ENCODE measurements at places on chromosomes 11 and 22.
A peak's percentile ranks its signal among the peaks of the same experiment; 100 is the strongest.

DNA sequence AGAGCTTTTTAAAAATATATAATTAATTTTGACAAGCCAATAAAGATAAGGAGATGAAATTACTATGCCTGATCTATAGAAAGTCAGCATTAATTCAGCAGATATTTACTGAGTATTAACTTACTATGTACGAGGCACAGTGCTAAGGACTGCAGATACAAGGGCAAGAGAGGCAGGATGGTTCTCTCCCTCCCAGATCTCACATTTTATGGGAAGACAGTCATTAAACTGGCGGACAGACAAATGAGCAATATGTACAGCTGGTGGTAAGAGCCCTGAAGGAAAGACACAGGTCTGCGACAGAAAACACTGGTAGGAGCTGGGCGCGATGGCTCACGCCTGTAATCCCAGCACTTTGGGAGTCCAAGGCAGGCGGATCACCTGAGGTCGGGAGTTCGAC, 36.8 kb downstream of the MCHR1 start:
- DNase-seq, result no peak
- no peaks in the 10 kb centered on the region for H3K36me3 ChIP-seq
- no peak overlapping the region for H3K27ac ChIP-seq

DNA sequence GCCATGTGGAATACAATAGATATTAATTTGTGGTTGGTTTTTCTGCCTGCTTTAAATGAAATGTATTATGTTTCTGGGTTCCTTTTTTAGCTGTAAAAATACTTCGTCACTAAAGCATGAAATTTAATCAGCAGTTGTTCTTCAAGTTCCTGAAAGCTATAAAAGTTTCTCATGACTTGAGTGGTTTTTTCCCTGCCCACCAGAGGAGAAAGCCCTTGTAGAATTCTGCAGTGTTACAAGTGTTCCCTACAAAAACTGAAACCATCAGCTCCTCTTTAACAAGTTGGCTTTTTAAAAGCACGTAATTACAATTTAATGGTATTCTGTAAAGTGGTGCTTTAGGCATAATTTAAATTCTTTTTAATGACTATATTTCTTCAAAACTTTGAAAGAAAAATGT, 56.2 kb downstream of the PANX1 start:
- no peaks in the 10 kb centered on the region for H3K27me3 ChIP-seq
- DNase-seq, result no peak
- H3K4me1 ChIP-seq, result peaks cover 33% of the 10 kb centered on the region
- no peak overlapping the region for H3K4me3 ChIP-seq
- H3K27ac ChIP-seq, result peak overlapping the region; percentile 14

DNA sequence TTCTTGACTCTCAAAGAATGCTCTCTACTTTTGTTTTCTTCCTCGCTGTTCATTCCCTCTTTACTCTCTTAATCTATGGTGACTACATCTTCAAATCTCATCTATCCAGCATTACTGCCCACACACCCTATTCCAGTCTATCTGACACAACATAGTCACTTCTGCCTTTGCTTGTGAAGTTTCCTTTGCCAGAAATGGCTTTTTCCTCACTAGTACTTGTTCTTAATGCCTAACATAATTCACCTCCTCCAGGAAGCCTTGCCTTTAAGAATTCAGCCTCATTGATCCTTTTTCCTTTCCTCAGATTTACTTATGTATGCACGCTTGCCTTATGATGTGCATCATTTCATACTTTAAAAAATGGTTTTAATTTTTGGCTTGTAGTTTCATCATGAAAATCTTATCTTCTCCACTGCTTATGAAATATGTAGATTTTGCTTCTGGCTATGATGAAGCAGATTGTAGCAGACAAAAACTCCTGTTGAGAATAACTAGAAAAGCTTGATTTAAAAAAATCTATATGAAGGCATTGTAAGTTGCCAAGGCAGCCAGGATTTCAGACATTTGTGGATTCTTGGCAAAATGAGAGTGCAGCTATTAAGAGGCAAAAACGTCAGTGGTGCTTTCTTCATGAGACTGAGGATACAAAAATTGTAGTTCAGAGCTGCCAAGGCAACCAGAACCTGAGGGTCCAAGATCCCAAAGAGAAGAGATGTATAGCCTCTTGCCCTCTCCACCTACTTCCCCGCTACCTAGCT, 31.8 kb downstream of the RNF169 start:
- H3K4me1 ChIP-seq, result no peaks in the 10 kb centered on the region
- DNase-seq, result no peak
- H3K27ac ChIP-seq, result no peak overlapping the region
- H3K27me3 ChIP-seq, result no peaks in the 10 kb centered on the region
- H3K36me3 ChIP-seq, result no peaks in the 10 kb centered on the region

DNA sequence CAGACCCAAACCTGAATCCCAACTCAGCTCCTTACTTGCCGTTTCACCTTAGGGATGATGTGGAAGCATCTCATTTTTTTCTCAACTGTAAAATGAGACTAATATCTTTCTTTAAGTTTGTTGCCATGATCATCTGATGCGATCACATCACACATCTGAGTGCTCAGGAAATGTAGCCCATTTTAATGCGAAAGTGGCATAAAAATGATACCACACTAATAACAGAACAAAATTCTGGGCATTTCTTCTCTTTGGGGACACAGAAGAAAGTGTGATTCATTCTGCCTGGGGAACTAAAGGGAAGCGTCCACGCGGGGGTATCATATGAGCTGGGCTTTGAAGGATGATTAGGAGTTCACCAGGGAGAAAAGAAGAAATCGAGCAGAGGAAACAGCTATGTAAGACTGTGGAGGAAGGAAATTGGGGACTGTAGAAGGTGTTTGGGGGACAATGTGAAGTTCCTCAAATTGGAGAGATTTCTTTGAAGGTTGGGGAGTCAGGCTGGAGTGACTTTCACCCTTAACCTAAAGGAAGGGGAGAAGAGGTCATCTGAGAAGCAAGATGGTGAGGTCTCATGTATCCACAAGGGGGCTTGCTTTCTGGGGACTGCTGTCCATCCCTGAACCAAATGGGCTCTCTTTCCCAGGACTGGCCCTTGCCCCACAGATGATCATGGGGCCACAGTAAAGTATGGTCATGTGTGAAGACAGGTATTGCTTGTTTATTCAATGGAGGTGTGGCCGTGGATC, 49.7 kb upstream of the NNMT start:
- DNase-seq, result no peak
- H3K36me3 ChIP-seq, result no peaks in the 10 kb centered on the region
- no peaks in the 10 kb centered on the region for H3K4me1 ChIP-seq
- no peaks in the 10 kb centered on the region for H3K27me3 ChIP-seq
- H3K4me3 ChIP-seq, result no peak overlapping the region
- H3K27ac ChIP-seq, result no peak overlapping the region

GRCh38 chr11:84865257-84865656, 761.9 kb downstream of the DLG2 start:
- H3K36me3 ChIP-seq, result no peaks in the 10 kb centered on the region
- H3K27ac ChIP-seq, result no peak overlapping the region
- no peaks in the 10 kb centered on the region for H3K27me3 ChIP-seq
- H3K4me3 ChIP-seq, result no peak overlapping the region
- DNase-seq, result no peak

DNA sequence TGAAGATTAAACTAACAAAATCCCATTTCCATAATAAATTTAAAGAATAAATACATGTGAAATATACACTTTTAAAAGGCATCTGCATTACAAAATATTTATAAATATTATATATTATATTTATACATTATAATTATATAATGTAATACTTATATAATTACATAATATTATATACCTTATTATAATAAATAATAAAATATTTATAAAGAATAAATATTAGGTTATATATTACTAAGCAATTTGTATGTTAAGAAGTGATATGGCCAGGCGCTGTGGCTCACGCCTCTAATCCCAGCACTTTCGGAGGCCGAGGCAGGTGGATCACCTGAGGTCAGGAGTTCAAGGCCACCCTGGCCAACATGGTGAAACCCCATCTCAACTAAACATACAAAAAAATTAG, 97.8 kb downstream of the CADM1 start:
- peaks cover 26% of the 10 kb centered on the region for H3K4me1 ChIP-seq
- no peak for DNase-seq
- no peaks in the 10 kb centered on the region for H3K36me3 ChIP-seq

DNA sequence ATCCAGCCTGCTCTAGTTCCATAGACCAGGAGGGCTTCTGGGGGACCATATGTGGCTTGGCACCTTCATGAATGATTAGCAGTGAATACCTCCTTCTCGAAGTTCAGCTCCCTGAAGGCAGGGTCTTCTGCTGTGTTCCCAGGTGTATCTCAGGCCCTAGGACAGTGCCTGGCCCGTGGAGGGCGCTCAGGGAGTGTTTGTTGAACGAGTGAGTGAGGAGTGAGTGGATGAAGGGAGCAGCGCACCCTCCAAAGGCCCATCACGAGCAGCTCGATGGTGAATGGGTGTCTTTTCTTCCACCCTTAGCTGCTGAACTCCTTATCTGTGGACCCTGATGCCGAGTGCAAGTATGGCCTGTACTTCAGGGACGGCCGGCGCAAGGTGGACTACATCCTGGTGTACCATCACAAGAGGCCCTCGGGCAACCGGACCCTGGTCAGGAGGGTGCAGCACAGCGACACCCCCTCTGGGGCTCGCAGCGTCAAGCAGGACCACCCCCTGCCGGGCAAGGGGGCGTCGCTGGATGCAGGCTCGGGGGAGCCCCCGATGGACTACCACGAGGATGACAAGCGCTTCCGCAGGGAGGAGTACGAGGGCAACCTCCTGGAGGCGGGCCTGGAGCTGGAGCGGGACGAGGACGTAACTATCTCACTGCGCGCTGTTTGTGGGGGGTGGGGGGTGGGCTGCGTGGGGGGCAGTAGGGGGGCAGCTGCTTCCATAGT, 9.5 kb downstream of the ANO1 start:
- H3K36me3 ChIP-seq, result no peaks in the 10 kb centered on the region
- DNase-seq, result no peak
- no peak overlapping the region for H3K27ac ChIP-seq
- H3K4me1 ChIP-seq, result no peaks in the 10 kb centered on the region

DNA sequence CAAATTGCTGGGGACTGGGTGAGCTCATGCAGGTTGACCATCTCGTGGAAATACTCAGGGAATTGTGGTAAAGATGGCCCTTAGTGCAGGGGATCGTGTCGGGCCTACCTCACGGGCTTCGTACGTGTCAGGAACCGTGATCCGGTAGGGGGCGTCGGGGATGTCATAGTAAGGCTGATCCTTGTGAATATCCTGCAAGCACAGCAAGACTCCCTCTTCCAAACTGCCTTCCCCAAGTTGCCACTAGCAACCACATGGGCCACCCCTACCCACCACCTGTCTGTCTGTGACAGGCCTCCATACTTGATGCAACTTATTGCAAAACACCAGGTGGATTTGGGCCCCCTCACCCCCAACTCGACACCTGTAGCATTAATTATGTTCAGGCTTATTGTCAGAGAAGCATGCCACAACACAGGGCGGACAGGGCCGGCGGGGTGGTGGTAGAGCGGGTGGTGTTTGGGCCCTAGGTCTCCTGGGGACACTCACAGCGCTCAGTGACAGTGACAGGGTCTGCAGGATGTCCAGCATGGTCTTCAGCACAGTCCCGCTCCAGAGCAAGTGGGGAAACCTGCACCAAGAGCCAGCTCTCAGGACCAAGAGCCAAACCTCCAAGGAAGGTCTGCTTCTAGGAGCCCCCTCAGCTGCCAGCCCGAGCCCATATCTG, 22.6 kb upstream of the SERPIND1 start:
- peaks cover 73% of the 10 kb centered on the region for H3K36me3 ChIP-seq
- H3K27ac ChIP-seq, result no peak overlapping the region
- no peak for DNase-seq
- H3K27me3 ChIP-seq, result no peaks in the 10 kb centered on the region

- H3K36me3 ChIP-seq, result no peaks in the 10 kb centered on the region
- no peak for DNase-seq
- no peak overlapping the region for H3K4me3 ChIP-seq
- no peak overlapping the region for H3K27ac ChIP-seq
- no peaks in the 10 kb centered on the region for H3K27me3 ChIP-seq
Measured at GRCh38 chr11:88387957-88388356, 50.4 kb upstream of the CTSC start.

DNA sequence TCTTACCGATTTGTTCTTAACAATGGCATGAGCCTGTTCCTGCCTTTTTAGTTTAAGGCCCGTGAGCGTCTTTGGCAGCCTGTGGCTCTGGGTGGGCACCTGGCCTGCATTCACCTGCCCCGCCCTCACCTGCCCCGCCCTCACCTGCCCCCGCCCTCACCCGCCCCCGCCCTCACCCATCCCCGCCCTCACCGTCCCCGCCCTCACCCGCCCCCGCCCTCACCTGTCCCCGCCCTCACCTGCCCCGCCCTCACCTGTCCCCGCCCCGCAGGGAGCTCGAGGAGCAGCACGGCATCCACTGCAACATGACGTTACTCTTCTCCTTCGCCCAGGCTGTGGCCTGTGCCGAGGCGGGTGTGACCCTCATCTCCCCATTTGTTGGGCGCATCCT, 14.2 kb downstream of the GATD1 start:
- H3K4me1 ChIP-seq, result peaks cover 9% of the 10 kb centered on the region
- H3K27me3 ChIP-seq, result no peaks in the 10 kb centered on the region
- H3K27ac ChIP-seq, result peak overlapping the region; percentile 32

GRCh38 chr11:34050581-34051348, 766 bp upstream of the CAPRIN1 start:
- H3K36me3 ChIP-seq, result peaks cover 4% of the 10 kb centered on the region
- H3K27me3 ChIP-seq, result no peaks in the 10 kb centered on the region
- peak overlapping the region; percentile 92 for H3K27ac ChIP-seq
- no peak for DNase-seq
- H3K4me3 ChIP-seq, result peak overlapping the region; percentile 99

GRCh38 chr11:32153747-32154146, 62.9 kb downstream of the RCN1 start:
- no peaks in the 10 kb centered on the region for H3K4me1 ChIP-seq
- no peak overlapping the region for H3K27ac ChIP-seq
- H3K4me3 ChIP-seq, result no peak overlapping the region
- DNase-seq, result no peak
- H3K36me3 ChIP-seq, result no peaks in the 10 kb centered on the region

DNA sequence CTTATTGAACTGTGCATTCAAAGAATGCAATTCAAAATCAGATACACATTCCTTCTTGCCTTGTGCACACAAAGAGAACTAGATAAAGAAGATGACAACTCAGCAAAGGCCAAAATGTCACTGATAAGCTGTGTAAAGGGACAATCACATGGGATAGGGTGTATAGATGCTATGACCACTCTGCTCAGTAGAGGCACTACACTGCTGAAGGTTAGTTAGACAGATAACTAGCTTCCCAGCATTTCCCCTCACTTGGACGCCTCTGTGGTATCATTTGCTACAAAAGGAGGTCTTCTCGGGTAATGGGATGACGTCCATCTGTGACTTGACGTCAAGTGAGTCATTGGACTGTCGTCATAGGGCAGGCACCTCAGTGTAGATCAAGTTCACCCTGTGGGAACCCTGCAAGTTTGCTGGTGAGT, 424.9 kb upstream of the CCDC90B start:
- no peaks in the 10 kb centered on the region for H3K27me3 ChIP-seq
- no peaks in the 10 kb centered on the region for H3K4me1 ChIP-seq
- H3K36me3 ChIP-seq, result no peaks in the 10 kb centered on the region
- no peak overlapping the region for H3K27ac ChIP-seq
- H3K4me3 ChIP-seq, result no peak overlapping the region

Data from tibial nerve (tissue), 4 donors.